Stimulated activated CD4-positive, alpha-beta T cell treated with anti-CD3 and anti-CD28 coated beads, Interleukin-1b, Interleukin-23, amount 100 ng/mL, for 1 hour (primary cell): ENCODE measurements at places on chromosomes 2 and 18.

GRCh38 chr2:241391892-241392665, 36.0 kb downstream of the FARP2 start:
- no peak for DNase-seq

DNA sequence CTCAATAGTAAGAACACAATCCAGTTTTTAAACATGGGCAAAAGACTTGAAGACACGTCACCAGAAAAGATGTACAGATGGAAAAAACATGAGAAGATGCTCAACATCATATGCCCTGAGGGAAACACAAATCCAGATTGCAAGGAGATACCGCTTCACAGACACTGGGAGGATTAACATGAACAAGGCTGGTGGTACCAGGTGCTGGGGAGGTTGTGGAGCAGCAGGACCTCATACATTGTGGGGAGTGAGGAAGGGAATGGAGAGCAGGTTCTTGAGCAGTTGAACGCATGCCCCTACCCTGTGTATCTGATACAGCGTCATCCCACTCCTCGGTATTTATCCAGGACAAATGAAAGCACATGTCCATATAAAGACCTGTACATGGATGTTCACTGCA, 72.1 kb downstream of the ARHGEF4 start:
- DNase-seq, result no peak

- DNase-seq, result no peak
Observed at GRCh38 chr2:239157269-239157668, 243.6 kb downstream of the HDAC4 start.

GRCh38 chr2:99841749-99842148, 300.6 kb downstream of the AFF3 start:
- DNase-seq, result no peak

DNA sequence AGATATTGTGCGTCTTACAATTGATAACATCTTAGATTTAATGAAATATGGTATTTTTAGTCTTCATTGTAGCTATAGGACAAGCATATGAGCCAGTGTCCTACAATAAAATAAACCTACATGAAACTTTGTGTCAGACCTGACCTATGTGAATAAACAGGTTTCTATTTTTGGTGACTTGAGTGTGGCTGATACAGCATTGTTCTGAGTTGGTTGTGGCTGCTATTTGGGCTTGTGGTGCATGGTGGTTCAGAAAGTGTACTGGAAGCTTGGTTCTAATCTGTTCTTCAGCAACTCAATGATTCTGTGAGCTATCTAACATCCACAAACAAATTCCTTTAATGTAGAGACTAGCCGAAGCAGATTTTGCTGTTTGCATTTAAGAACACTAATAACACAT, 64.9 kb upstream of the MAP2 start:
- no peak for DNase-seq
